CD4-positive, CD25-positive, alpha-beta regulatory T cell (primary cell): ENCODE measurements at places on chromosomes 11 and 22. TPM values are rescaled to one million over a fixed set of nuclear protein-coding genes. Genes with fewer than 3 reads are reported as not detected.

- DNase-seq: no peak
Observed at GRCh38 chr11:78380615-78381051, 37.0 kb downstream of the GAB2 start.

DNA sequence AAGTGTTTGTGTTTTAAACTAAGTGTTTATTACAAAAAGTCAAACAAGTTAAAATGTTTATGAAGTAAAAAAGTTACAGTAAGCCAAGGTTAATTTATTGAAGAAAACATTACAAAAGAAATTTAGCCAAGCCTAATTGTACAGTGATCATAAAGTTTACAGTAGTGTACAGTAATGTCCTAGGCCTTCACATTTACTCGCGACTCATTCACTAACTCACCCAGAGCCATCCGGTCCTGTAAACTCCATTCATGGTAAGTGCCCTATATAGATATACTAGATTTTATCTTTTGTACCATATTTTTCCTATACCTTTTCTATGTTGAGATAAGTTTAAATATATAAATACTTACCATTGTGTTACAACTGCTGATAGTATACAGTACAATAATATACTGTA lies 481.8 kb upstream of the TENM4 start:
- DNase-seq: no peak

DNA sequence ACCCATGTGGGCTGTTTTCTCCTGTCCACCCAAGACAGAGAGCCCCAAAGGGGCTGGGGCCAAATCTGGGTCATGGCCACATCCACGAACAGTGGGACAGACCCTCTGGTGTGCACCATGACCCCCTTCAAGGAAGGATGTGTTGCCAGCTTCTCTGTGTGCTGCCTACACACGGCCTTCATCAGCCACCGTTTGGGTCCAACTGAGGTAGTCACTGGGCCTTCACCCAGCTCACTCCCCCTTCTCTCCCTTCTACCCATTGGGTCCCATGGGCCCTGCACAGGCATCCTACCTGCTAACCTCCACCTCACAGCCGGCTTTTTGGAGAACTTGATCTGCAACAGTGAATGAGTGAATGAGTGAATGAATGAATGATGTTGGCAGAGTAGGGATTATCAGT lies 1484.9 kb downstream of the BRD1 start:
- no peak for DNase-seq

Gene GPR83
- total RNA-seq: 0.15 TPM

- DNase-seq: no peak
Observed at GRCh38 chr11:42170601-42171000, 711.1 kb upstream of the LRRC4C start.

GRCh38 chr11:124872741-124873140 lies 7.5 kb downstream of the ROBO3 start:
- no peak for DNase-seq

GRCh38 chr11:19026862-19027261 lies 33.7 kb downstream of the MRGPRX2 start:
- DNase-seq: no peak

Gene C11orf91
- total RNA-seq: not detected

- DNase-seq: no peak
Observed at GRCh38 chr11:1656670-1657069, 27.1 kb downstream of the KRTAP5-5 start.

DNA sequence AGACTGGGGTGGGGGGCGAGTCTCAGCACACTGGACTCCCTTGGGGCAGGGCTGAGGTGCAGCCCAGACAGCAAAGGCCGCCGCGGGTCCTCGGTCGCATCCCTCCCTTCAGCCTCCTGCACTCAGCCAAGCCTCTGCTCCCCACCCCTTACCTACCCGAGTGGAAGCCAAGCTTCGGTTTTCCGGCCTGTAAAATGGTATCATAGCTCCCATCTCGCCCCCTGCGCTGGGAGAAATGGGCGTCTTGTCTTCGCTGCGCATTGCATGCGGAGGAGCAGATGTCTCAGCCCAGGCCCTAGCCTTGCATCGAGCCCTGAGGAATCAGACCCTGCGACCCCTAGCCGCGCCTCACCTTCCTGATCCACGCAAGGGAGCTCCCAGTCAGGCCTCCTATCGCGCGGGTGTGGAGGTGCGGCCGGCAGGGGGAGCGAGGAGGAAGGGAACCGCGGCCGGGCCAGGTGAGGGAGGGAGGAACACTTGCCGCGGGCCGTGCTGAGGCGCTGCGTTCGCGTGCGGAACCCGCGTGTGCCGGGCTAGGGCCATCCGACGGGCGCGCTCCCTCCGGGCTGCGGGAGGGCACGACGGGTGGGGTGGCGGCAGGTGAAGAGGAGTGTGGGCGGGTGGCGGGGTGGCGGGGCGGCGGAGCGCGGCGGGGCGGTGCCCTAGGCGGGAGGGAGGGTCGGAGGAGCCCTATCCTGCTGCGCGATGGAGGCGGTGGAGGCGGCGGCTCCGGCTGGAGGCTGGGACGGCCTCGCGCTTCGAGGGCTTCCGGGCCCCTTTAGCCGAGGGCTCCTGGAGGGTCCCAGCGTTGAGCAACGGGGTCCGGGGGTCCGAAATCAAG lies 4.1 kb upstream of the TBX1 start:
- DNase-seq: peak; percentile 72

- DNase-seq: no peak
Observed at GRCh38 chr11:102138670-102139069, 28.4 kb downstream of the YAP1 start.

DNA sequence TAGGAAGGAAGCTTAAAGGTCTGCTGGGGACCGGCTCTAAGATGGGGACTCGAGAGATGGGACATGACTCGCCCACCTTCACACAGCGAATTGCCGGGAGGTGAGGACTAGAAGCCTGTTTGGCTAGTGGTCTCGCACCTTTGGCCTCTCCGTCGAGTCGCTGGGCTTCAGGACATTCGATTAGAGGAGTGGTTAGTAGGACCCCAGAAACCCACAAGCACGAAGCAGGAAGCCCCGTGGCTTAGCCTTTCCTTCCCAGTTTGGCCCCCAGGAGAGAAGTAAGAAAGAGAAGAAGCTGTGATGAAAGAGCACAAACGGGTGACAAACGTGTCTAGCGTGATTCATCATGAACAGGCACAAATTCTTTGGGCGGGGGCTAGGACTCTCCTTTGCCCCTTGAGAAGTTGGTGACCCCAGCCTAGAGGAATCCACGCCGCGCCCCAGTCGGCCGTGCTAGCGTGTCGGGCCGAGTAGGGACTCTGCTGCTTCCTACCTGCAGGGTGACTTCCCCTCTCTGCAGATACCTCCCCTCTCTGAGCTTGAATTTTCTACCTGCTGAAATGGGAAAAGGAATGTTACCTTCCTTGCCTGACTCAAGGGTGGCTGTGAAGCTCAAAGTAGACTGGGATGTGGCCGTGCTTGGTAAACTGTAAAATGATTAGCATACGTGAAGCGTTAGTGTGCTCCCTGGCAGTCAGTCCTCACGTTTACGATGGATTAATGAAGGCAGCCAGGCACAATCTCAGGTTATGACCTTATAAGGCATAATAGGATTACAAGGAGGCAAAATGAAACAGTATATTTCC lies 1.1 kb upstream of the ADM start:
- DNase-seq: peak; percentile 33

Gene TBX10
- total RNA-seq: not detected

Gene RDX
- 38.0 TPM for total RNA-seq

DNA sequence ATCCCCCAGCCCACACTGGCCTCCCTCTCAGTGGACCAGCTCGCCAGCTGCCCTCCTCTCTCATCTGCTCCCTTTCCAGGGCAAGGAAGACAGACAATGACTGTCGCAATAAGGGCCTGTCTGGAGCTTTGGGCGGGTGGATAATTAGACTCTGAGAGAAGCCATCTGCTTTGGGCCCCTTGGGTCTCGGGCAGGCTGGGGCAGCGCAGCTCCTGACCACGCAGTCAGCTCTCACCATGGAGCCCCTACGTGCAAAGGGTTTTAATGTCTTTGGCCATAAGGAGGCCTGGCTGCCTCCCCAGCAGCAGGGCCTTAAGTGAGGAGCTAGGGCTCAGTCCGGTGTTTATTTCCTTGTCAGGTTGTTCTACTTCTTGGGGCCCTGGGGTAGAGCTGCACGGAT lies 153.9 kb downstream of the CHST1 start:
- no peak for DNase-seq
